G401 (cell line): ENCODE measurements at places on chromosomes 12 and 14.

- DNase-seq: no peak
These were observed 4.1 kb downstream of the IFI27 start for GRCh38 chr14:94114589-94115057.

GRCh38 chr12:96308881-96309280, 91.4 kb downstream of the CDK17 start:
- DNase-seq: no peak

GRCh38 chr14:95522116-95522515, 5.7 kb upstream of the SYNE3 start:
- DNase-seq: no peak

GRCh38 chr12:97638739-97639138, 176.1 kb downstream of the RMST start:
- DNase-seq: no peak
